ENCODE measurements at places on chromosomes 2 and 18. TPM values are rescaled to one million over a fixed set of nuclear protein-coding genes. Genes with fewer than 3 reads are reported as not detected.

MOGAT1 gene
- polyA plus RNA-seq = not detected

RGPD3 gene
- not detected for polyA plus RNA-seq

GPBAR1 gene
- polyA plus RNA-seq = 2.5 TPM

ANKRD53 gene
- 1.2 TPM for polyA plus RNA-seq

CIB4 gene
- not detected for polyA plus RNA-seq

C2orf78 gene
- polyA plus RNA-seq = not detected

PID1 gene
- 20.3 TPM for polyA plus RNA-seq

MFSD2B gene
- not detected for polyA plus RNA-seq

LCT gene
- 0.23 TPM for polyA plus RNA-seq

MC2R gene
- not detected for polyA plus RNA-seq

CPS1 gene
- not detected for polyA plus RNA-seq

KIAA2012 gene
- polyA plus RNA-seq = not detected

TLX2 gene
- polyA plus RNA-seq = 1.0 TPM

THAP4 gene
- 109 TPM for polyA plus RNA-seq

PAIP2B gene
- polyA plus RNA-seq = 1.2 TPM

IGFBP2 gene
- 33.5 TPM for polyA plus RNA-seq

CYP27A1 gene
- polyA plus RNA-seq = 13.5 TPM

ATP6V1B1 gene
- 0.16 TPM for polyA plus RNA-seq

NYAP2 gene
- polyA plus RNA-seq = 0.03 TPM

DCDC2C gene
- not detected for polyA plus RNA-seq

VWA3B gene
- polyA plus RNA-seq = 1.4 TPM

SNTG2 gene
- 0.60 TPM for polyA plus RNA-seq

RUFY4 gene
- not detected for polyA plus RNA-seq

NEUROD1 gene
- polyA plus RNA-seq = 2.3 TPM

UGT1A1 gene
- 2.8 TPM for polyA plus RNA-seq

GPR45 gene
- not detected for polyA plus RNA-seq

SKOR2 gene
- not detected for polyA plus RNA-seq

B3GNT7 gene
- polyA plus RNA-seq = 11.6 TPM

INHA gene
- polyA plus RNA-seq = 0.31 TPM

RAB3GAP1 gene
- polyA plus RNA-seq = 18.6 TPM

RAB6C gene
- polyA plus RNA-seq = not detected

KCNK3 gene
- polyA plus RNA-seq = 2.3 TPM

UGT1A6 gene
- polyA plus RNA-seq = 3.0 TPM

KCNS3 gene
- polyA plus RNA-seq = 13.9 TPM

IGFBP5 gene
- polyA plus RNA-seq = 36.0 TPM

CD226 gene
- 2.4 TPM for polyA plus RNA-seq

CNGA3 gene
- not detected for polyA plus RNA-seq

All from sigmoid colon (tissue), 7 donors.